NCI-H2171 (cell line): ENCODE measurements at places on chromosomes 4 and X.

- DNase-seq: no peak
Observed at GRCh38 chr4:120070196-120070595, 3.5 kb upstream of the MAD2L1 start.

DNA sequence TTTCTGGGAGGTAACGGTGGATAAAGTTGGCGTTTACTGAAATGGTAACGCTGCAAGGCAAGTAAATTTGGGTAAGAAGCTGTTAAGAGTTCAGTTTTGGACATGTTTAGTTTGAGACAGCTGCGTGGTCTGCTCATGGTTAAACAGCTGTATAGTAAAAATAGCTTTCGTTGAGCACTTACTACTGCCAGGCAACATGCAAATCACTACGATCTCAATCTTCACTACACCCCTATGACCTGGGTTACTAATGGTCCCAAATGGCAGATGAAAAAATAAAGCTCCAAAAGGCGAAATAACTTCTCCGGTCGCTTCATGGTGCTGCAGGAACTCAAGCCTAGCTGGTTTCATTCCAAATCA, 22.2 kb downstream of the FABP2 start:
- no peak for DNase-seq

- no peak for DNase-seq
Observed at GRCh38 chr4:57504797-57505530, 394.8 kb upstream of the IGFBP7 start.

GRCh38 chrX:71365356-71365874, 742 bp upstream of the TAF1 start:
- DNase-seq: no peak

DNA sequence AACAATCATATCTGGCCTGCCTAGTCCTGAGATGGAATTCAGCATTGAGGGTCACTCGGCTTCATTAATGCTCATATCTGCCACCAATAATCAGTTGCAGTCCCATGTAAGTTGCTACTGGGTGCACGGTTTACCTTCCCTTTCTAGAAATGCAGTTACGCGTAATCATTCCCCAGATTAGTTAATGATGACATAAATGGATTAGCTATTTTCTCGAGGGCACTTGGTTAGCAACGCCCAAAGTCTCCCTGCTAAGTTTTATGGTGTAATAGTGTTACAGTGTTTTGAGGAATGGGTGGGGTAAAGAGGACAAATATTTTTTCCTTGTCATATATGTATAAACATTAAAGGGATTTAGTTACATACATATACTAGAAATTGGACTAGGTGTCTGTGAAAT, 118.8 kb downstream of the MID1 start:
- DNase-seq: no peak

- no peak for DNase-seq
Observed at GRCh38 chrX:19649226-19649995, 134.1 kb upstream of the MAP3K15 start.

DNA sequence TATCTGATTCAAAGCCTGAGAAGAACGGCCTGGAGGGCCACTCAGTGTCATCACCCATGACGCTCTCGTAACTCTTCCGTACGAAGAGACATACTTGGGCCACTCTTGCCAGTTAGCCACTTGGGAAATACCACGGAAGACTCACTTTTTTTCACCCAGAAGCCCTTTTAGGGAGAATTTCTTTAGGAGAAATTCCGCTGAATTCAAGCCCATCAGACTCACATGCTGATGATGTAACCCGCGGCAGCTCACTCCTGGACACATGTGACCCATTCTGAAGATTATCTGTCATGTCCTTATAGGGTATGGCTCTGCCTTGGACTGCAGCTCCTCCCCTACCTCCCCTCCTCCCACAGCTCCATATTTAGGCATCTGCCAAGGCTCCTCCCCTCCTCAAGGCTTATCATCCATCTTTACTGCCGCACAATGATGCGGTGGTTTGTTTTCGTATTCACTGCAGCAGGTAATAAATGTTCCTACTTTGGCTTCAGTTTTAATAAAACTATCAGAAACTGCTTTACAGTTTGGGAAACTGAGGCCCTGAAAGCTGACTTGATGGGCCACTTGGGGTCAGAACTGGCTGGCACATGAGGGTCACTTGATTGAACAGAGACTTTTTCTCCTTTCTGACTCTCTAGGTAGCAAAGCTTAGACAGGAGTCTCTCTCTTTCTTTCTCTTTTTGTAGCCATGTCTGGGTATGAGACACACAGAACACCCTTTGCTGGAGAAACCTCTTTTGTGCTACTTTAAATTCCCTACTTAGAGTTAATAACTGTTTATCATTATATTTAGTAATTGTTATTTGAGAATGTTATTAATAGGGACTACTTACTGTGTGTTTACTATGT, 42.1 kb downstream of the RHOH start:
- no peak for DNase-seq

DNA sequence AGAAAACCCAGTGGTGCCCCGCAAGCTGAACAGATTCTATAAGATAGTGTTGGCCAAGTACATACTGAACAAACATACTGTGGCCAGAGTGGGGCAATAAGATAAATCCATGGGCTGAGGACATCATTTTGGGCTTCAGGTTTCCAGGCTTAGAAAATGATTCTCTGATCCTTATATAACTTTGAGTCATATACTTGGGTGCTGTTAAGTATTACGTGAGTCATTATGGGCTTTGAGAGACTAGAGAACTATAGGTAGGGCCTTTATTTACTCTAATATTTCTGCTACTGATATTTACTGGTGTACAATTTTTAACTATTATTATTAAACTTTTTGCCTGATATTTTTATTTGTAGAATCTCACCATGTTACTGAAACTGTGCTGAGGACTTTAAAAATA, 586.1 kb downstream of the CENPC start:
- no peak for DNase-seq

DNA sequence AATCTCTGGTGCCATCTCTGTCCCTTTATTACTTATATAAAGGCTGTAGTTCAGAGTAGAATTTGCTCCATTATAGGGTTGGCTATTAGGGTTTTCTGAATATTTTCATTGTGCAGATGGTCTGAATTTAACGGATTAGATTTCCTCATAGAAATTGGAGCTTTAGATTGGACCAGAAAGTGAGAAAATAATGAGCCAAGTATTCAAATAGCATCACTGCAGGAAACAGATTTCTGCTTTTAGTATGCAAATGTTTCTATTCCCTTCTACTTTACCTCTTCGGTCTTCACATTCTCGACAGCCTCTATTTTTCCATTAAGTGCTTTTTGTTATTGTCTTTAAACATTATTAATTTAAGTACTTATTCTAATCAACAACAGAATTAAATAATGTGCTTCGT, 55.4 kb downstream of the TRIM2 start:
- DNase-seq: no peak

GRCh38 chr4:48653217-48654014, 126.7 kb downstream of the FRYL start:
- DNase-seq: no peak

DNA sequence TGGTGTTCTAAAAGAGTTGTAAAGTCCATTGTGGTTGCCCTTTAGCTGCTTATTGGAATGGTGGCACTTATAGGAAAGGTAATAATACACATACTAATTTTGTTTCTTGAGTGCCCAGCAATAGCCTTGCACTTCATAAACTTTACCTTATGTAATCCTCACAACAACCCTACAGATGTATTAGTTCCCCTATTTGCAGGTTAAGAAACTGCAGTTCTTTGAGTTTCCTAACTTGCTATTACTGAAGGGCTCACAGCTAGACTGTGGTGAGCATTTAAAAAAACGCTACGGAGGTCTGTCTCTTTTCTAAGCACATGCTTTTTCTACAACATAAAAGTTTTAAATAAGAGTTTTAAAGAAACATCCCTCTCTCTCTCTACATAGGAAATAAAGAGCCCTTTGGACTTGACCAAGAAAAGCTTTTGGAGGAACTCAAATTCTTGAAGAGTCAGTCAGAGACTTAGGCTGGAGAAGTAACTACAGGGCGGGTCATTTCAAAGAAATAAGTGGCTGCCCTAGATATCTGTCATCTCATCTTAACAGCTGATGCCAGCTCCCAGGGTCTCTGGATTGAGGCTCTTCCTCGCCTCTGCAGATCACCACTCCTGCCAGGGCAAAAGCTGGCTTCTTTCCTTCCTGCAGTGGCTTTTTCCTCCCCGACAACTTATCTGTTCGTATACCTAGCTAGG, 42.0 kb upstream of the FBXW7 start:
- no peak for DNase-seq

DNA sequence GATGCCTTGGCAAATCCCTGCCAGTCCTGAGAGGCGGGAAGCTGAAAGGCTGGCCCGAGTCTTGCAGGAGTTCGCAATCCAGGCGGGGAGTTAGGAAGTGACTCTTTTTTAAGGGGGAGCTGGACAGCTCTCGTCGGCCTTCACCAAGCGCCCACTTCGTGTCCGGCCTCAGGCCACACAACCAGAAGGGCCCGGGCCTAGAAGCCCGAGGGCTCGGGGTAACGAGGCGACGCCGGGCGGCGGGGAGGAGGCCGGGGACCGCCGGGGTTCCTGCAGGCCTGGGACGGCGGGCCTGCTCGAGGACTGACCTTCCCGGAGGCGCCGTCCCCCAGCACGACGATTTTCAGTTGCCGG, 395 bp downstream of the RAB28 start:
- peak; percentile 2 for DNase-seq

GRCh38 chrX:40012039-40012867, 85.5 kb downstream of the BCOR start:
- no peak for DNase-seq

DNA sequence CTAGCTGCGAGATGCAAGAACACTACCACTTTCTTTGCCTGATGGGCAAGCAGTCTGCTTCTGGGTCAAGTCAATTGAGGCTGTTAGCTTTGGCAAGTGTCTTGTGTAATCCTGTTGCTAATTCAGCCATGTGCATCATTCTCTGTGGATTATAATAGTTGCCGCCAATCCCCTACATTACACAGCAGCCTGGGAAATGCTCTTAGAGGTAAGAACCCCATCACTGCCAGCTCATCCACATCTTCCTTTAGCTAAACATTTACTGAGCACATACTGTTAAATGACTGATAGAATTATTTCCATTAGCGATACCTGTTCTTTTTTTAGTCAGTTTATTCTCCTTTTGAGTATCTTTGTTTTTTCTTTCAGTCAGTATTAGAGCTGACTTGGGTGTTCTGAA, 116.2 kb downstream of the CBR4 start:
- DNase-seq: no peak

DNA sequence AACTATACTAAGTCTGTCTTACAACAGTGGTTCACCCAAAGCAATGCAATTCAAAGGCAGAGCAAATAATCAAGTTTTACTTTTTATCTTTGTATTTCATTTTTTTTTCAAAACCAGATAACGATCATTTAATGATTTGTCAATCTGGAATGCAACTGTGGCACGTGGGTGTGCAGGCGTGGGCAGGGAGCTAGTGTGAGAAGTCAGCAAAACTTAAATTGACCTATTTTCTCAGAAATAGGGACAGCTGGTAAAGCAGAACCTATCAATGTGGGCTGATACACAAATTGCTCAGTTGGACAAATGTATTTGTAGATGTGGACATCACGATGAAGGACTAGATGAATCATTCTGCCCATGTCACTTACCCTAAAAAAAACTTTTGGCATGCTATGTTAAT, 105.6 kb downstream of the CBLL2 start:
- DNase-seq: no peak

GRCh38 chrX:8430444-8430843, 34.2 kb upstream of the VCX3B start:
- no peak for DNase-seq

DNA sequence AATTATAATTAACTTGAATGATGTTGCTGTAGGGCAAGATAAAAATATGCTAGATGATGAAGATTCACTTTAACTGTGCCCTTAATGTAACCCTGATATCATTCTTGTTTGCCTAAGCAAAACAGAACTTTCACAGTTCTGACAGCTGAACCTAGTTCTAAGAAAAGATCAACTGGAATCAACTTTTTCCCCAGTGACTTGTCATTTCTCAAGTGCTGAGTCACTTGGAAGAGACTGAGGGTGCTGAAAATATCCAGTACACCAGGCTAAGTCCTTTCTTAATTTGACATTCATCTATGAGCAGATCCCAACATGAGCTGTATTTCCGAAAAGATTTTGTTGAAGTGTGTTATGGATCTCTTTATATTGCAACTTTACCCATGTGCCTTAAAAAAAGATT, 140.4 kb downstream of the MID1IP1 start:
- no peak for DNase-seq

DNA sequence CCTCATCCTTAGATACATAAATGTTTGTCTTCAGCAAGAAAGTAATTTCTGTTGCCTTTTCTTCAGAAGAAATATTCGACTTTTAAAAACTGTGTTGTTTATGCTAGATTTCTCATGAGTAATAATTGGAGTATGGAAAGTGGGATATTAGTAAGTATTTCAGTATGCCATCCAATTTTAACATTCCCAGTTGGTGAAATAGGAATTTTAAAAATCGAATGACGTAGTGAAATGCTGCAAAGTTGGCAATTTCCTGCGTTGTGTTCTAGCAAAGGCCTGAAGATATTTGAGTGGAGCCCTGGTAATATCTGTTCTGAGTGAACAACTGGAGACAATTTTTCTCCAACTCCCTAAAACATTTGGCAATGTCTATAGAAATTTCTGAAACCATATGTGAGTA, 190.1 kb downstream of the ZNF330 start:
- no peak for DNase-seq
